ENCODE measurements at places on chromosomes 1 and 21.

DNA sequence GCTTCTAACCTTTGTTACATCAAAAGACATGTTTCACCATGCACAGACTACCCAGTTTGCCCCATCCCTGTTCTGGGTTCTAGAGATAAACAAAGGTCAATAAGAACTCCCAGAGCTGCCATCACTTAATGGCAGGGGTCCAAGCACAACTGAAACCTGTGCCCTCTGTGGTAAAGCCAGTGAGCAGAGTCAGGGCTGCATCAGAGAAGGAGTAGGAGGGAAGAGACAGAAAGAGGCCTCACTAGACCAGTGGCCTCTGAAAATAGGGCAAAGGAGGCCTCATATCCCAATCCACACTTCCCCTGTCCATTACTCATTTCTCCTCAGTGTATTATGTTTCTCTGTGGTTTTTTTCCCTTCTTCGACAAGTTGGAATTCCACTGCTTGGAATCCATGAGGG, 10.2 kb downstream of the ATP1A2 start:
- no peaks in the 10 kb centered on the region for H3K4me1 ChIP-seq
- no peak for DNase-seq
- H3K27ac ChIP-seq, result no peak overlapping the region
- H3K4me3 ChIP-seq, result no peak overlapping the region
- H3K36me3 ChIP-seq, result no peaks in the 10 kb centered on the region

DNA sequence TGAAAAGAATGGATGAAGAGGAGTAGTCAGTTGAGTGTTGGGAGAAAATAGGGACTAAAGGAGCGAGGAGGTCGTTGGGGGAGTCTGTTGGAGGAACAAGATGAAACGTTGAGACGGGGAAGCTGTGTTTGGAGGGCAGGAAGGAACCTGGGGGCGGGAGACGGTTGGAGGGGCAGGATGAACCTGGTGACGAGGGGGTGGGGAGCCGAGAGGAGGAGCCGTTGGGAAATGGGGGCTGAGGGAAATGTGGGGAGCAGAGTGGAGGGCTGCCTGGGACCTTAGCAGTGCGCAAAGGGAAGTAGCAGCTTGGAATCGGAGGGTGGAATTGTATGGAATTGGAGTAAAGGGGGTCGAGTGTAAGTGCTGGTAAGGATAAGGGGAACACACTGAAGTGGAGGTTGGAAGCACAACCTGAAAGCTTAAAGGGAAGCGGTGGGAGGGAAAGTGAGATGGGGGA, 630 bp downstream of the MTF2 start:
- H3K27me3 ChIP-seq, result no peaks in the 10 kb centered on the region
- H3K4me3 ChIP-seq, result peak overlapping the region; percentile 82
- H3K4me1 ChIP-seq, result peaks cover 16% of the 10 kb centered on the region
- peak overlapping the region; percentile 83 for H3K27ac ChIP-seq
- DNase-seq, result peak; percentile 51
- H3K36me3 ChIP-seq, result no peaks in the 10 kb centered on the region

DNA sequence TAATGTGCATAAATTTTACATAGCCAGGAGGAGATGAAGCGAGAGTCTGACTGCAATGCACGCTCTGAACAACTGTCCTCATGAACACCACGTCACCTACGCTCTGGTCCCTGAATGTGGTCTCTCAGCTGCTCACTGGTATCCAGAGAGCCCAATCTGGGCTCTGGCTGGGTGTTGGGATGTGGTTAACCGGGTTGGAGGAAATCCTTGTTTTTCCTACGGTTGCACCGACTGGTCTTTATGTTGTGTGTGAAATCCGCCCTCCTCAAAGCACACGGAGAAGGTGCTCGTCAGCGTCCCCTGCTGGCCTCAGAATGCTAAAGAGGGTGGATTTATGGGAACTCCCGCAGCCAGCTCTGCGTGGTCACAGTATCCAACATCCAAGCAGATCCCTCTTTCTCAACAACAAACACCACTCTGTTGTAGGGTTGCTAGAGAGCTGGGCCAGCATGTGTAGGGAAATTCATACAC, 51.8 kb upstream of the FAM89A start:
- H3K4me1 ChIP-seq, result no peaks in the 10 kb centered on the region
- no peak overlapping the region for H3K27ac ChIP-seq
- H3K36me3 ChIP-seq, result no peaks in the 10 kb centered on the region
- no peaks in the 10 kb centered on the region for H3K27me3 ChIP-seq
- H3K4me3 ChIP-seq, result no peak overlapping the region

GRCh38 chr1:109379422-109379821, 18.3 kb downstream of the SORT1 start:
- H3K27ac ChIP-seq, result no peak overlapping the region
- no peaks in the 10 kb centered on the region for H3K27me3 ChIP-seq
- H3K4me1 ChIP-seq, result no peaks in the 10 kb centered on the region

DNA sequence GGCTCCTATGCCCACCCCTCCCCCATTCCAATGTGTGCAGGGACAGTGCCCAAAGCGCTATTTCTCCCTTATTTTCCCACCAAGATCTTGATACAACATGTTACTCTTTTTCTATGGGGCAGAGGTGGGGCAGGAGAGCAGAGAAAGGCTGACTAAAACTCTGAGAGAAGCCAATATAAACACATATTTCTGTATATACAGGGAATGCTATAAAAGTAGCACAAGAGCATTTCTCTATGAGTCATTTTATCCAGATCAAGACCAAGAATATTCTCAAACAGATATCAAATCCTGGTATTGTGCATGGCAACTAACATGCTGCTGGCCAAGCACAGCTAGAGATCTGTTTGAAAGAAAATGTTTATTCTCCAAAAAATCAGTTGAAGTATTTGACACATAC, 7.3 kb downstream of the WDR26 start:
- no peaks in the 10 kb centered on the region for H3K27me3 ChIP-seq
- DNase-seq, result no peak
- H3K27ac ChIP-seq, result no peak overlapping the region
- no peak overlapping the region for H3K4me3 ChIP-seq

DNA sequence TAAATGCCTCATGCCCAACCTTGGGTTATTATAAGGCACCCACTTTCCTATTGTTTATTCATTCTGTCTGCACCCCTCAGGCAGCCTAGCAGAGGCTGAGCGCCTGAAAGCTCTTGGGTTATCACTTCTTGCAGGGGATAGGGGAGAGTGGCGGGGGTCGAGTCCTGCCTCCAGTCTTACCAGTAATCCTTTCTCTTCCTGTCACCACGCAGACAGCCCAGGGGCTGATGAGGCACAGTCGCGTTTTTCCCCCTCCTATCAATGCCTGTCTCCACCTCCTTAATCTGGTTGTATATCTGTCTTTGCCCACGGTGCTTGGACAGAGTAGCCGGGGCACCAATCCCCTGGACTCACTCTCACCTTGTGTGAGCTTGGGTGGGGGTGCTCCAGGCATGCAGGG, 733.1 kb downstream of the MATN1 start:
- no peak overlapping the region for H3K4me3 ChIP-seq
- H3K36me3 ChIP-seq, result no peaks in the 10 kb centered on the region
- DNase-seq, result no peak
- no peak overlapping the region for H3K27ac ChIP-seq
- H3K4me1 ChIP-seq, result no peaks in the 10 kb centered on the region
- no peaks in the 10 kb centered on the region for H3K27me3 ChIP-seq

DNA sequence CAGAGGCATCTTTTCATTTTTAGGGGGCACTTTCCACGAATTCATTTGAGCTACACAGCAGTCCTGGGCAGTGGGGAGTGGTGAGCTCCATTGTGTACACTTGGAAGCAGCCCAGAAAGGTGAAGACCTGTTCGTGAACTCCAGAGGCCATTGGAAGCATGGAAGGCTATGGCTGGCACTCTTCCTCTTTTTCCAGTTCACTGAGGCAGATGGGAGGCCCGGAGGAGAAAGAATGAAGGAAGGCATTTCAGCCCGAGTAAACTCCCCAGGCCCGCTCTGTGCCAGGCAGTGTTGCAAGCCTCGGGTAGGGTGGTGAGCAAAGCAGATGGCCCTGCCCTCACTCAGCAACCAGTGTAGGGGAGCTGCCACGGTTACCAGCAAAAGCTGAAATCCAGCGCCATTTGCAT, 673 bp upstream of the DHCR24 start:
- H3K27me3 ChIP-seq, result peaks cover 2% of the 10 kb centered on the region
- H3K36me3 ChIP-seq, result no peaks in the 10 kb centered on the region
- peak overlapping the region; percentile 75 for H3K4me3 ChIP-seq
- H3K27ac ChIP-seq, result no peak overlapping the region
- peaks cover 20% of the 10 kb centered on the region for H3K4me1 ChIP-seq
- DNase-seq, result no peak

GRCh38 chr1:166597516-166597915, 241.8 kb upstream of the POGK start:
- H3K4me1 ChIP-seq, result no peaks in the 10 kb centered on the region
- H3K4me3 ChIP-seq, result no peak overlapping the region
- no peaks in the 10 kb centered on the region for H3K27me3 ChIP-seq

DNA sequence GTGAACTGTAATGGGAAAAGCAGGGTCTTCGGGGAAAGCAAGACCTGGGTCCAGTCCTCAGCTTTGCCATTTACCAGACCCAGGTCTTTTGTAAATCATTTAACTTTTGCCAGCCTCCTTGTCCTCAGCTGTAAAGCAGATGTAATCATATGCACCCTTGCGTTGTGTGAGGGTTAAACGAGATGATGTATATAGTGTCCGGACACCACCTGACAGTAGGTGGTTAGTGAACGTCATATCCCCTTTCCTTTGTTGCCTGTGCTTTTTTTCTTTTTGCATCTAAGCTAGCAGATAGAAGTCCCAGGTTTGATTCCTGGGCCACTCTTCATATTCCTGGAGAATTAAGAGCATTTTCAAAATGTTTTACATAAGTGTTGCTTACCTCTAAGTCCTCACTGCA, 28.5 kb downstream of the IL12RB2 start:
- DNase-seq, result no peak
- peak overlapping the region; percentile 58 for H3K27ac ChIP-seq
- peaks cover 58% of the 10 kb centered on the region for H3K4me1 ChIP-seq
- H3K36me3 ChIP-seq, result peaks cover 15% of the 10 kb centered on the region
- no peak overlapping the region for H3K4me3 ChIP-seq

DNA sequence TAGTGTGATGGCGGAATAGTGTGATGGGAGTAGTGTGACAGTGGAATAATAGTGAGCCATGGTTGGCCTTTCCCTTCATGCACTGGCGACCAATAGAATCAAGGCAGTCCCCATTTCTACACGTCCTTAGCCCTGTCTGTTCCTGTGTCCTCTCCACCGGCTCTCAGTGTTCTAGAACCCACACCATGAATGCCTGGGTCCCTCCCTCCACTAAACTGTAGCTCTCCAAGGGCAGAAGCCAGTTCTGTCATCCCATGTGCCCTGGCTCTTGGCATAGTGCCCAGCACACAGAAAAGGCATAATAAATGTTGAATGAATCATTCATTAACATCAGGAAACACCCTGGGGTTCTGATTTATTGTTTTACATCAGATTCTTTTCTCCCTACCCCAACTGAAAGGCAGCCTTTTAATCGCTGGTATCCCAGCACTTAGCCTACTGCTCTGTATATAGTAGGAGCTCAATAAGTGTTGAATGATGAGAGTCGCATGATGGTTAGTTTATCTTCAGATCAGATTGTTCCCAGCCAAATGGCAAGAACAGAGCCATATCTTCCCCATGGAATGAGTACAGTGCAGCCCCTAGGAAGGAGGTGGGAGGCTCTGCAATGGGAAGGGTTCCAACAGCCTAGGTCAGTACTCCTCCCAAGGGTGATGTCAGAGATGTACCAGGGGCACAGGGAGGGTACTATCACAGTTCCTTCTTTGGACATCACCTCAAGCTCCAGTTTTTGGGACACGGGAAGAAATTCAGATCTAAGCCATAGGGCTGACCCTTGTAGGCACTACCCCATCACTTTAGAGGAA, 325.7 kb downstream of the HHAT start:
- H3K4me1 ChIP-seq, result no peaks in the 10 kb centered on the region
- H3K27ac ChIP-seq, result no peak overlapping the region
- DNase-seq, result no peak
- no peaks in the 10 kb centered on the region for H3K36me3 ChIP-seq

DNA sequence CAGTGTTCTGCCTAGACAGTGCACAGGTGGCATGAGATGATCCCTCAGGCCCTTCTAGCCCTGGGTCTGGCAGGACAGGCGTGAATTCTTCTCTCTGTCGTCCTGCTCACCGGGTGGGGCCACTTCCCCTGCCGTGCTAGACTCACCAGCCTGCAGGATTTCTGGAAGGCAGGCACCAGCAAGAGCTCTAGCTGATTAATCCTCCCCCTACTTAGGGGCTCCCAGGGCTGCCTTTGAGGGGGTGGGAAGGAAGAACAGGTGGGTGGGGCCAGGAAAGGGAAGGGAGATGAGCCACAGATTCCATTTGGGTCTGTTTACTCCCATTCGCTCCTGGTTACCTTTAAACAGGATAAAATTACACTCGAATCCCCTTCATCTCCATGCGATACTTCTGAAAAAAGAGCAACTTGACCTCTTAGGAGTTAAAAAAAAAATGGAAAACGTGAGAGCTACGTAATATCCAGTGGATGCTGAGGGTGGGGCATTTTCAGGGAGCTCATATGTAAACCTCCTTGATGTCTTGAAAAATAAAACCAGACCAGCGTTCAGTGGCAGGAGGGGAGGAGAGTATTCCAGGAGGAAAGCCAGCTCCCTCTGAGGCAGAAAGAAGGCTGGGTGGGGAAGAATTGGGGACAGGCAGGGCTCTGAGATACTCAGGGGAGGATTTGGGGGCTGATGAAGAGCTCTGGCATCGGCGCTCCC, 665.5 kb downstream of the PTPRU start:
- no peaks in the 10 kb centered on the region for H3K27me3 ChIP-seq
- H3K4me1 ChIP-seq, result no peaks in the 10 kb centered on the region
- no peak for DNase-seq
- no peaks in the 10 kb centered on the region for H3K36me3 ChIP-seq
- H3K27ac ChIP-seq, result no peak overlapping the region

DNA sequence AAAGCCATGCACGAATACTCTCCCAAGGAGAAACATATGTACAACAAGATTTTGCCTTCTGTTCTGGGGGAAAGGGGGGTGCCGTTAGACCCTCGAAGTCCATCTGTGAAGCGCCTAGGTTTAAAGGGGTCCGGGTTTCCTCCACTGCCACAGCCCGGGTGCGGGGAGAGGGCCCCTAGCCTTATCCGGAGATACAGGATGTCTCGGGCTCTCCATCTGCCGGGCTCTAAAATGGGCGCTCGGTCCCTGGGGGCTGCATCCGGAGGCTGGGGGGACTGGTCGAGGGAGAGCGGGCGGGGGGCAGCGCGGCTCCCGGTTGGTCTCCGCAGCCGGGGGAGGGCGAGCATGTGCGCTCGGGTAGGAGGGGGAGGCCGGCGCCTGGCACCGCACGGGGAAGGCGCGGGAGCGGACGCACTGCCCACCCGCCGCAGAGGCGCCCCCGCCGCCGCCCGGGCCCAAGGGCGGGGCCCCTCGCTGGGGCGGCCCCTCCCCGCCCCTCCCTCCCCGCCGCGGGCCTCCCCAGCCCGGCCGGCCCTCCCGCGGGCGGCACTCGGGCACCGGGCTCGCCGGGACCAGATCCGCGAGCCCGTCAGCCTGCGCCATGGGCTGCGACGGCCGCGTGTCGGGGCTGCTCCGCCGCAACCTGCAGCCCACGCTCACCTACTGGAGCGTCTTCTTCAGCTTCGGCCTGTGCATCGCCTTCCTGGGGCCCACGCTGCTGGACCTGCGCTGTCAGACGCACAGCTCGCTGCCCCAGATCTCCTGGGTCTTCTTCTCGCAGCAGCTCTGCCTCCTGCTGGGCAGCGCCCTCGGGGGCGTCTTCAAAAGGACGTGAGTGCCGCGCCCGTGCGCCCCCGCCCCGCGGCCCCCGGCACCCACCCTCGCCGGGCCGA, 63.1 kb downstream of the ELK4 start:
- DNase-seq, result no peak
- H3K27ac ChIP-seq, result no peak overlapping the region
- peaks cover 4% of the 10 kb centered on the region for H3K4me1 ChIP-seq
- H3K4me3 ChIP-seq, result no peak overlapping the region
- H3K36me3 ChIP-seq, result no peaks in the 10 kb centered on the region
